RKO (cell line): ENCODE measurements at places on chromosomes 4 and X.

GRCh38 chr4:165454426-165454825 lies 75.6 kb downstream of the CPE start:
- DNase-seq: no peak

GRCh38 chrX:45266456-45266855 lies 65.8 kb upstream of the DIPK2B start:
- no peak for DNase-seq

- no peak for DNase-seq
These were observed 220.7 kb upstream of the CASK start for GRCh38 chrX:42143866-42144592.

- DNase-seq: no peak
These were observed 16.5 kb upstream of the SYNPO2 start for GRCh38 chr4:118872181-118872580.

DNA sequence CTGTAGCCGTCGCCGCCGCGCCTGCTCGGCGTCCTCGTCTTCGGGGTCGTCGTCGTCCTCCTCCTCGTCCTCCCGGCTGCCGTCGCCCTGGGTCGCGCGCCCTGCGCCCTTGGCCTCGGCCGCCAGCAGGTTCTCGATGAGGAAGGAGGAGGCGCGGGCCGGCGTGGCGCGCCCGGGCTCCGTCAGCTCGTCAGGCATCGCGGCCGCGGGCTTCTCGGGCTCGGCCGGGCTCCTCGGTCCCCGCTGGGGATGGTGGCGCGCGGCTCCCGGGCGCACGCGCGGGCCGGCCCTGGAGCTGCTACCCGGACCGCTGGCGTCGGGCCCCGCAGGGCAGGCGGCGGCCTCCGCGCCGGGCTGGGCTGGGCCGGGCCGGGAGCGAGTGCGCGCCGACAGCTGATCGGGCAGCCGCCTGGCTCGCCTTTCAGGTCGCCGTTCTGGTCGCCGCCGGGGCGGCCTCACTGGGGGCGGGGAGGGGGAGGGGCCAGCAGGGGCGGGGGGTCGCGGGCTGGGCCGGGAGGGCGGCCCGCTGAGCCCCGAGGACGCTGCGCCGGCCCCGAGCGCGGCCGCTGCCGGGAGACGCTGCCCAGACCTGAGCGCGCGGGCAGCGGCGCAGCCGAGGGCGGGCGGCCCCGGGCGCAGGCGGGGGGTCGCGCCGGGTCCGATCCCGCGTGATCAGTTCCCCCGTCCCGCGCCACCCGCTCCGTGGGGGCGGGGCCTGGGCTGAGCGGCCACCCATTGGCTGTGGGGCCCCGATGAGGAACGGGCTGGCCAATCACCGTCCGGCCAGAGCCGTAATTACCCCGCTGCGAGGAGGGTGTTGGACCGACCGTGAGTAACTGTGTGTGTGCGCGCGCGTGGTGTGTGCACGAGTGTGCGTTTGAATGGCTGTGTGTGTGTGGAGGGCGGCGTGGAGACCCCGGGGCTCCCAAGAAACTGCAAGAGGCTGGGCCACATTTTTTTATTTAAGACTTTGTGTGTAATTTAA lies at the start of gene HMX1:
Gene HMX1 (minus strand): TSS at position 423 of the 985 bp plus-strand sequence. CDS start 225 bp downstream, at position 198.
- no peak for DNase-seq

DNA sequence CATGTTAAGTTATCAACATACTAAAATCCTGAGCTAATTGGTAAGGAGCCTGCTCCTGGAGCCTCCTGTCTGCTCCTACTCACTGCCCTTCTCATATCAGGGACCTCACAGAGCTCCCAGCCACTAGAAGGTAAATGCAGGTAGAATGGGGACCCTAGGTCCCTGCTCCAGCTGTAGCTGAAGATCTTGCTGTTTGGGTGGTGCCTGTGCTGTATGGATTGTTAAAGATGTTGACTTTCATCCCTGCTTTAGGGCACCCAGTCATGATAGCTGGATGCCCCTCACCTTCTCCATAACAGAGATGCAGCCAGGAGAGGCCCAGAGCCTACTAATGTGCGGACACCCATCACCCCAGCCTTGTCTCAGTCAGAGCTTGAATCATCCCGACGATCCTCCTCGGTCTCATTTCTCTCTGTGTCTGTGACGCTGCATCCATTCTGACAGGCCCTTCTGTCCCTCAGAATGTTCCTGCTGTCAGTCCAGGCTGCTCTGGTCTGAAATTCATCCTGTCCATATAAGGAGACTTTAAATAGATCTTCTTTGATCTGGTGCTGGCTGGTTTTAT lies 341.7 kb upstream of the GATB start:
- DNase-seq: no peak

DNA sequence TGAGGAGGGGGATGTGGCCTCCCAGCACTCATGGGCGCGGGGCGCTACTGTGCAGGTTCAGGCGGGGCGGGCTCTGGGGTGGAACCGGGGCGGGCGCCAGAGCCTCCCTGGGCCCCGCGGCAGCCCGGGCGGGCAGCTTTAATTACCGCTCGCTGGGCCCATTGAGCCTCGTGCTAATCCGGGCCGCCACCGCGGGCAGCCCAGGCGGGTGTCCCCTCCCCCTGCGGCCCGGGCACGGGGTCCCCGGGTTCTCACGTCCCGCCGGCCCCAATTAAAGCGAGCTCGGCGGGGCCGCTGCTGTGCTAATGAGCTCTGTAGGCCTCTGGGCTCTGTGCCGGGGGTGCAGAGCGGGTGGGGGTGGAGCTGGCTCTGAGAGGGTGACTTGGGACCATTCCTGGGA lies 22.8 kb upstream of the FGFR3 start:
- no peak for DNase-seq

- DNase-seq: no peak
These were observed 132.7 kb downstream of the GATB start for GRCh38 chr4:151628001-151628608.

GRCh38 chr4:73127839-73128453 lies 58.4 kb upstream of the COX18 start:
- DNase-seq: peak; percentile 45

- DNase-seq: no peak
These were observed 33.1 kb upstream of the CDKN2AIP start for GRCh38 chr4:183411291-183411861.

GRCh38 chr4:15996773-15997172 lies 33.8 kb upstream of the FGFBP2 start:
- DNase-seq: no peak

- no peak for DNase-seq
These were observed 365.5 kb upstream of the BOD1L1 start for GRCh38 chr4:13992975-13993520.

GRCh38 chrX:44795945-44796450 lies 47.8 kb upstream of the DUSP21 start:
- no peak for DNase-seq

DNA sequence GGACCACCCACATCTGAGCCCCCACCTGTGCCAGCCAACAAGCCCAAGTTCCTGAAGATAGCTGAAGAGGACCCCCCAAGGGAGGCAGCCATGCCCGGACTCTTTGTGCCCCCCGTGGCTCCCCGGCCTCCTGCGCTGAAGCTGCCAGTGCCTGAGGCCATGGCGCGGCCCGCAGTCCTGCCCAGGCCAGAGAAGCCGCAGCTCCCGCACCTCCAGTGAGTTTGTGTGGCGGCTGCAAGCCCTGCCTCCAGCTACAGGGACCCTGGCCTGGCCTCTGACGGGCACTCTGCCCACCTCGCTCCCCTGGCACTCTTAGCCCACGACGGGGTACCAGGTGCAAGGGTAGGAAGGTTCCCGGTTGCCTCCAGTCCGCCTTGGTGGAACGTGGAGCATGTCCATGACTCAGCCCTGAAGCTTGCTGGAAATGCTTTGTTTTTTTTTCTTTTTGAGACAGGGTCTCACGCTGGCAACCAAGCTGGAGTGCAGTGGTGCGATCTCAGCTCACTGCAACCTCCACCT lies 13.7 kb upstream of the ADD1 start:
- DNase-seq: no peak

- no peak for DNase-seq
These were observed 485.3 kb upstream of the PITX2 start for GRCh38 chr4:111108153-111108552.
